ENCODE measurements at places on chromosomes 2 and 18.

DNA sequence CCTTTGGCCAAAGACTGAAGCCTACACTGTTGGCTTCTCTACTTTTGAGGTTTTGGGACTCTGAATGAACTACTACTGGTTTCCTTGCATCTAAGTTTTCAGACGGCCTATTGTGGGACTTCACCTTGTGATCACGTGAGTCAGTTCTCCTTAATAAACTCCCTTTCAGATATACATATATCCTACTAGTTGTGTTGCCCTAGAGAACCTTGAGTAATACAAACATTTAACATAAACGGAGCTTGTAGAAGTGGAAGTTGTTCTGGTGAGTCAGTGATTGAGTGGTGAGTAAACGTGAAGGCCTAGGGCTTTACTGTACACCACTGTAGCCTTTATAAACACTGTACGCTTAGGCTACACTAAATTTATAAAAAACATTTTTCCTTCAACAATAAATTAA, 107.2 kb upstream of the CDH2 start:
- DNase-seq = no peak

GRCh38 chr2:107380912-107381311, 445.8 kb upstream of the RGPD4 start:
- no peak for DNase-seq

GRCh38 chr2:63661076-63661475, 72.3 kb downstream of the MDH1 start:
- DNase-seq = no peak

DNA sequence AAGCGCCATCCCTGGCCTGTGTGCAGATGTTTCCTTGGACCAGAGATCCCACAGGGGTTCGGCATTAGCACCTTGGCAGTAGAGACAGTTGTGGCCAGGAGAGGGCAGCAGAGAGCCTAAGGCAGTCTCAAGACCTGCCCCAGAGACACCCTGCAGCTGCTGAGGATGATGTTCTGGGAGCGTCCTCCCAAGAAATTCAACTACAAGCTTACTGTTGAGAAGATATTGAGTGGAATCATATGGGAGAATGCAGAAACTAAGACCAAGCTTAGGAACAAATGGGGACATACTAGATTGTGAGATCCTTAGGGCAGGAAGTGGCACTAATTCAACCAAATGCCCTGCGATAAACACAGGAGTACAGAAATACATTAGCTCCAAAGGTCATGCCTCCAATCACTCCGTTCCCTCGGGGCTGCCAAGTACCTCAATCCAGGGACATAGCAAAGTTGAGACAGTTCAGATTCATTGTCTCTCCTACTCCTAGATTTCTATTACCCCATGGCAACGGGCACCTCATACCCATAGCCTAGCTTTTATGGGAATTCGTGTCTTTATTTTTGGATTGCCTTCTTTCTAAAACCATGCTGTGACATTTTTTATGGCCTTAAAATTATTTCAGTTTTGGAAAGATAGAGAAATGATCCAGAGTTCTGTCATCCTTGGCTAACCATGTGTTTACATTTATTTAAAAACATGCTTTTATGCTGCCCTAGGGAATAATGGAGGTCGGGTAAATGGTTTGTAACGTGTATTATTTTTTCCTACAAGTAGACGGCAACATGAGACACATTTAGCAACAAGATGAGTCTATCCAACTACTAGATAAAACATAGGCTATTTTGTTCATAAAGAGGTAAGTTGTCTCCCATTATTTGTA, 2.2 kb upstream of the ERMN start:
- peak; percentile 64 for DNase-seq

DNA sequence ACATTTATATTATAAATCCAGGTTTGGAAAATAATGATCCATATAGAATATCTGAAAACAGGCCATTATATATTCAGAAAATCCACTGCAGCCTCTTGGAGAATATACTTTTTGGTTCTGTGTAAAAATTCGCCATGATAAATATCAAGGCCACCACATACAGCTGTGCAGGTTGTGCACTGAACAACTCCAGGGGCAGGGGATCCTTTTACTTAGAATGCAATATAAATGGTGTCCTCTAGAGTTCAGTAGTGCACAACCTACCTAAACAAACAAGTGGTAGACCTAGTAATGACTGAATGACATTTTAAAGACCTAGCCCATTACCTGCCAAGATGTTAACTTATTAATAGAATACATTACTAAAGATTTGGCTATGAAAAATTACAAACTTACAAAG, 22.4 kb downstream of the MOGAT1 start:
- no peak for DNase-seq

DNA sequence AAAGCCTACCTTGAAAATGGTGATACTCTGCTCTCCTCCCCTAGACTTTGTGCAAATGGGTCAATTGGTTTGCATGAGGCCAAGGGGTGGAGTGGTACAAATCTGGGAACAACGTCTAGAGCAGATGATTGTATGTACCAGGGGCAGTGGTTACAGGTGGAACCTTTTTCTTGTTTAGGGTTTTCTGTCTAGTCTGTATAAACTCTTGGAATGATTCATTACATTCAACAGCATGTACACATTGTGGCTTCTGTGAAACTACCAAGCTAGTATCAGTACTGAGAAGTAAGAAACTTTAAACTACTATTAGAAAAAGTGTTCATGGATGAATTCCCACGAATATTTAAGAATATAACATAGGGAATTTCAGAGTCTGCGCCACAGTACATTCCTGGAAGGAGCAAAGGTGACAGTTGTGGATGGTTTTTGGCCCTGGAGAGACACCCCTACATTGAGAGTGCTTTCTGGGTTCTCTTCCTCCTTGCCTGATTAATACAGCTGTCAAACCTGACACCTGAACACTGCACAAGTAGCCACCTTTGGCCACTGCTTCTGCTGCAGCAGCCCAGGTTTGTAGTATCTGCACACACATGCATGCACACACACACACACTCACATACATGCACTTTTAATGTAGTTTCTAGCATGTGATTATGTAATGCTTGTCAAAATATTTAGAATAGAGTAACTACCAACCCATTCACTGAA, 30.0 kb downstream of the CFAP221 start:
- no peak for DNase-seq

- DNase-seq = no peak
These were observed 464.5 kb upstream of the CHST9 start for GRCh38 chr18:27649621-27650020.

Data from Panc1 (cell line).